NCI-H1048 (cell line): ENCODE measurements at places on chromosomes 7 and 10.

GRCh38 chr10:128926711-128927110 lies 540.3 kb upstream of the MGMT start:
- no peak for DNase-seq

DNA sequence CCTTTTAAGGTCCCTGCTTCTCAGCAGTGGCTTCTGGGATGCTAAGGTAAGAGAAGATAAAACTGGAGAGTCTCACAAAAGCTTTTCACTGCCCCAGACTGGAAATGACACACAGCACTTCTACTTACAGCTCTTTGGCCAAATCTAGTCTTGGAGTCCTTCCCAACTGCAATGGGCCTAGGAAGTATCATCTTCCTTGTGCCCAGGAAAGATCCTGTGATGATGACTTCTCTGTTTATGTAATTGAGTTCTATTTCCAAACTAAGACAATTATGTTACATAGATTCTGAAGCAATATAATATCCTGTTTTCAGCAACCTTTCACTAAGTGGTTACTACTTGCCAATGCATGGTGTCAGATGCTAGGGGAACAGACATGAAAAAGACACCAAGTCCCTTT lies 234.1 kb downstream of the PTEN start:
- DNase-seq = no peak

DNA sequence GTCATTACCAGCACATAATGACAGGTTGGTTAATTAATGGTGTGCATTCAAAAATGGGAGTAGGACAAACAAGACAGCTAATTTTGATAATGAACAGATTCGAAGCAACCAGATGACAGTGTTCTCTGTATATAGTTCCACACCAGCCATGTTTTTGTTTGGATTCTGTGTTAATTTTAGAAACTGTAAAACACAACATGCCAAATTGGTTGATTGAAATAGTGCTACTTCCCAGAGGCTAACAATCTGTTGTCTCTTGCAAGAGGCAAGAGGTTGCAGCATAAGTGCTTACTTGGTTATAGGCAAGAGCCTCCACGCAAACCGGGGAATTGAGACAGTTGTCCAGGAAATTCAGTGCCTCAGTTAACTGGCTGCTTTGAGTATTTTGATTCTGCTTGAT lies 170.2 kb upstream of the HABP2 start:
- no peak for DNase-seq

GRCh38 chr10:117364110-117364960 lies 10.9 kb downstream of the PDZD8 start:
- no peak for DNase-seq

DNA sequence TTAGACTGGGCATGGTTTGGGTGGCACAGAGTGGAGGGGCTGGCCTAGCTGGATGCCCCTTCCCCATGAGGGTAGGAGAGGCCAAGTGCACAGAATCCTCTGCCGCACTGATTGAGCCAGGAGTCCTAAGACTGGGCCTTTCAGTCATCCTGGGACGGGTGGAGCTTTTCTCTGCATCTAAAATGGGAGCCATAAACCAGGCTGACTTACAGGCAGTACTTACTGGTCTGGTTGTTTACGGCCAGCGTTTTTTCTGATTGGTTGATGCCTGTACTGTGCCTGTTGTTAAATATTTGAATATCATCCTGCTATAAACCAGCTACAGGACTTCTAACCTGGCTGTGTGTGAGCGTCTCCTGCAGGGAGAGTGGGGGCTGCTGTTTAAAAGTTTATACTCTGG lies 107.8 kb downstream of the CDH23 start:
- no peak for DNase-seq

DNA sequence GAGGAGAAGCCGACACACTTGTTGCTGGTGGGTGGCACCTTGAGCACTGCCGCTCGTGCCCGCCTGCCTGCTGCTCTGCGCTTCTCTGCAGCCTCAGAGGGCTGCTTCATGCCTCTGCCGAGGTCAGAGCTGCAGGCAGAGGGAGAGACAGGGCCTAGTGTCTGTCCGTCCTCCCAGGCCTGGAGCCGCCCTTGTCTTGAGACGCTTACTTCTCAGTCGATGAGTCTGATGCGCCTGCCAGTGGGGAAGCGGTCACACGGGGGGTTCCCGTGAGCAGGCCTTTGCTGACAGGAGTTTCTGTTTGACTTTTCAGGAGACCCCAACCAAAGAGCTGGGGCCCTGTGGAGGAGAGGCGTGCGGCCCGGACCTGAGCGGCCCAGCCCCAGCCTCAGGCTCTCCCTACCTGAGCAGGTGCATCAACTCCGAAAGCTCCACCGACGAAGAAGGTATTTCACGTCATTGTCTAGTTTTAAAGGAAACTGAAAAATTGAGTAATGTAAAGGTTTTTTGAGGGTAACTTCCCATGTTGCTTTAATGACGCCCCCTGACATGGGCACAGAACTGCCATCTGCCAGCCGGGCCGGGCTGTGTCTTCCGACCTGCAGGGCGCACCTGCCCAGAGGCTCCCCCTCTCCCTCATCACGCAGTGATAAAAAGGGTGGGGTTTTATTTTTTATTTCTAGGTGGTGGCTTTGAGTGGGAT lies 7.8 kb upstream of the BHLHA15 start:
- no peak for DNase-seq

GRCh38 chr10:110147961-110148360 lies 59.4 kb upstream of the MXI1 start:
- no peak for DNase-seq
